Activated T-helper 1 cell treated with anti-CD3 and anti-CD28 coated beads, Interleukin-12 subunit alpha, Interleukin-12 subunit beta, Interleukin-2, Interleukin-4 antibody, amounts not matched to agents 30 ng/mL and 10 ng/mL and 1 ng/mL, durations not matched to agents 14 hours and 24 hours and 36 hours (primary cell): ENCODE measurements at places on chromosomes 5 and 9.

DNA sequence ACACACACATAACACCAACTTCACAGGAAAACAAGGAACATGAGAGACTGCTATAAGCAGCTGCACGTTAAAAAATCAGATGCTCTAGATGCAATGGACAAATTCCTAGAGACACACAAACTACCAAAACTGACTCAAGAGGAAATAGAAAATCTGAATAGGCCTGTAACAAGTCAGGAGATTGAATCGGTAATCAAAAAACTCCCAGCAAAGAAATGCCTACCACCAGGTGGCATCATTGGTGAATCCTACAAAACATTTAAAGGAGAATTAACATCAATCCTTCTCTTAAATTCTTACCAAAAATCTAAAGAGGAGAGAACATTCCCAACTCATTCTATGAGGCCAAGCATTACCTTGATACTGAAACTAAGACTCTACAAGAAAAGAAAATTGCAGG is 54.9 kb downstream of the NDST1 start:
- H3K36me3 ChIP-seq, result no peaks in the 10 kb centered on the region
- DNase-seq, result no peak
- H3K4me3 ChIP-seq, result no peak overlapping the region
- no peak overlapping the region for H3K27ac ChIP-seq
- H3K4me1 ChIP-seq, result no peaks in the 10 kb centered on the region

GRCh38 chr9:109742776-109743348 is 37.1 kb upstream of the PALM2AKAP2 start:
- DNase-seq, result no peak
- peaks cover 29% of the 10 kb centered on the region for H3K27me3 ChIP-seq

GRCh38 chr5:149766460-149767280 is 36.6 kb downstream of the PPARGC1B start:
- H3K4me3 ChIP-seq, result no peak overlapping the region
- no peak overlapping the region for H3K27ac ChIP-seq
- H3K27me3 ChIP-seq, result no peaks in the 10 kb centered on the region
- no peaks in the 10 kb centered on the region for H3K4me1 ChIP-seq
- DNase-seq, result no peak

GRCh38 chr5:157370967-157371366 is 89.0 kb upstream of the NIPAL4 start:
- DNase-seq, result no peak
- H3K4me1 ChIP-seq, result no peaks in the 10 kb centered on the region
- H3K27me3 ChIP-seq, result no peaks in the 10 kb centered on the region
- H3K27ac ChIP-seq, result no peak overlapping the region
- no peak overlapping the region for H3K4me3 ChIP-seq

DNA sequence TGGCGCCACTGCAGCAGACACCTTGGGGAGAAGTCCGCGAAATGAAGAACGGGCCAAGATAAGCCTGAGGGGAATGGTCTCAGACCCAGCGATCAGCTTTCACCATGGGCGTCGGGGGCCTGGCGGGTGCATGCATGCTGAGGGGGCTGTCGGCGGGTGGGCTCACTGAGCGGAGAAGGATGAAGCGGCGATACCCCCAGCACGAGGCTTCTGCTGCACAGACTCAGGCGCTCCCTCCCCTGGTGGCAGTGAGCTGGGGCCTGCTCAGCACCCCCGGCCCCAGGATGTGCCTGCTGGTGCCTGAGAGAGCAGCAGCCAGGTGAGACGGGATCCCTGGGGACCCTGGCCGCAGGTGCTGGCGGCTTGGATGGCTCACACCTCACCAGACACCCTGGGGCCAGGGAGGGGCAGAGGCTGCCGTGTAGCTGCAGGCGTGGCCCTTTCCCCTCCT is 31.2 kb downstream of the CEP72 start:
- H3K36me3 ChIP-seq, result peaks cover 25% of the 10 kb centered on the region
- DNase-seq, result no peak
- no peaks in the 10 kb centered on the region for H3K27me3 ChIP-seq
- no peak overlapping the region for H3K4me3 ChIP-seq

DNA sequence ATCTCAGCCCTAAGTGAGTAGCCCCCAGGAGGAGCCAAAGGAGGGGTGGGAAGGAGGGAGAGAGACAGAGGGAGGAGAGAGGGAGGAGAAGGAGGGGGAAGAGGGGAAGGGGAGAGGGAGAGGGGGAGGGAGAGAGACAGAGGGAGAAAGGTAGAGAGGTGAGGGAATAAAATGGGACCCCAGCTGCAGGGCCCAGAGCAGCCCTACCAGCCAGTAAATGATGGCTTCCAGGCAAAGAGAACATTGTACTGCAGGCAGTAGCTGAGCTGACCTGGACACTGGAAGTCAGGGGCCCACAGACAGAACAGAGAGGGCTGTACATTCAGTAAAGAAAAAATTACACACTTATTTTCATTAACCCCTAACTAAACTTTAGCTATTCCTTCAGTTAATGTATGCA is 57.8 kb upstream of the GNE start:
- no peak overlapping the region for H3K4me3 ChIP-seq
- H3K27ac ChIP-seq, result no peak overlapping the region
- no peaks in the 10 kb centered on the region for H3K4me1 ChIP-seq
- no peak for DNase-seq
- no peaks in the 10 kb centered on the region for H3K27me3 ChIP-seq

- H3K27ac ChIP-seq, result no peak overlapping the region
- DNase-seq, result no peak
- peaks cover 2% of the 10 kb centered on the region for H3K36me3 ChIP-seq
- no peaks in the 10 kb centered on the region for H3K27me3 ChIP-seq
Observed at GRCh38 chr5:150117945-150118560, 31.7 kb upstream of the CSF1R start.
